NCI-H187 (cell line): ENCODE measurements at places on chromosomes 7 and 10.

GRCh38 chr10:73577788-73578187 is 13.4 kb downstream of the USP54 start:
- DNase-seq = no peak

DNA sequence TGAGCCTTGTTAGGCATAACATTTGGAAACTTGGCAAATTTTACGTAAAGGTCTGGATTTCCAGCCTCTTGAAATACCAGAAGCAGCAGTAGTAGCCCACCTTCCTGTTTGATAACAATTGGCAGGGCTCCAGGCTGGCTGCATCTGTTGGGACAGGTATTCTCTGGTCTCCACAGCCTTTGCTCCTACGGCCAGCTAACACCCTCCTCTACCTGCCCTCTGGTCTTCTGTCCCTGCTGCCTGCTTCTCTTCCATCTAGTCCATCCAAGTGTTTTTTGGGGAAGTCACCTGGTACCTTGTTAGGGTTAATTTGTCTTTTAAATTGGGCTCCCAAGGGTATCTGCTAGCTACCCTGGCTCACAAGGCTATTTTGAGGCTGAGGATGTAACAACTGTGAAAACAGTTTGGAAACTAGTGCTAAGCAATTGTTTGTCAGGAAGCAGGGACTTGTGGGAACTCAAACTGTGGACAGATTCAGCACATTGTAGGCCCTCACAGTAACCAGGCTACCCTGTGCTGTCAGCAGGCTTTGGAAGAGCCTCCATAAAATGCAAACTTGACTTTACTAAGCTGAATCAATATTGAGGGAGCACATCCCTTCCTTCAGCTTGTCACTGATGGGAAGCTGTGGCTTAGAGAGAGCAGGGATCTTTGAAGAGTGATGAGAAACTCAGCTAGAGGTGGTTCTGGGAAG is 8.5 kb downstream of the RPS24 start:
- DNase-seq = no peak

DNA sequence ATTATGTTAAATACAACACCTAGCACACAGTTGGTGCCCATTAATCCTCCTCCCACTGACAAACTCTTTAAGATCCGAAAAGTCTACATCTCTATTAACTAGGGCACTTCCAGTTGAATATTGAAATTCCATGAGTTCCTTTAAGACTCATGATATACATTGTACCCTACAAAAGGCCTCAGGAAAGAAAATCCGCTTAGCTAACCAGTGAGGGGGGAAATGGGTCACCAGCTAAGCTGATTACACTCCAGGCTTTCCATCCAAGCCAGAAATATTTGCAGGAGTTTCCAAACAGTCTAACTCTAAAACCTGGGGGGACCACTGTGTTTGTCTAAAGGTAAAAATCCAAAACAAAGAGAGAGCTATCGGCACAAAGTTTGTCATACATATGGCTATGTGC is 1.3 kb upstream of the LRIT2 start:
- no peak for DNase-seq

DNA sequence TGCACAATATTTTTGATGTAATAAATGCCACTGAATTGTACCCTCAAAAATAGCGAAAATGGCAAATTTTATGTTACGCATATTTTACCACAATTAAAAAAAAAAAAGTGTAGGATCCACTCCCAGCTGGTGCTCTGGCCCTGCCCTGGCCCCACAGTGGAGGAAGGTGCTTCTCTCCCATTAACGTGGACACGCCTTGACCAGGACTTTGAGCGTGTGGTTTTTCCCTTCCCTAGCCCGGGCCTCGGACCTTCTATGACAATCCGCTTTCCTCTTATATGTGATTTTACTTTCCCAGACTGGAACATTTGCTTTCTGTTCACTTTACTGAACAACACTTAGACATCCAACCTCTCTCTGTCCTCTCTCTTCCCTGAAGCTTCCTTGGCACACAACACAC is 29.7 kb upstream of the OCM start:
- DNase-seq = no peak

DNA sequence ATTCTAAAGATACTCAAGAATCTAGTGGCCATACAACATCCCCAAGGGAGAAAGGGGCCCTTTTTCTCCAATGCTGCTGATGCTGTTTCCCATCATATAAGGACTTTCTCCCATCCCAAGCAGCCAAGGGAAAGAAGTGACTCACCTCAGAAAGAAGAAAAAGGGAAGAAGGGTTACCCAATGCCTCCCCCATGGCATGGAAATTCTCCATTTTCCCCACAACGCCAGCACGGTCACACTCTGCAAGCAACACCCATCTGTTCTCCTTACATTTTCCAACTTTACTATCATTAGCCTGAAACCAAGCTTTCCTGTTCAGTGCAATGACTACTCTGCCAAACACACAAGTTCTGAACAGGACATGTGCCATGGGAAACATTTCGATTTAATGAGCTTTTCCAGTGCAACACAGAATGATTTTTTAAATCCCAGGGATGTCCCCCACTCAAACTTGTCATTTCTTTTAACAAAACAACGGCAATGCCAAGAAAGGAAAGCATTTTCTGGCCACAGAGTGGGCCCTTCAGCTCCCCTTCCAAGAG is 67.9 kb downstream of the PTPRN2 start:
- DNase-seq = no peak

DNA sequence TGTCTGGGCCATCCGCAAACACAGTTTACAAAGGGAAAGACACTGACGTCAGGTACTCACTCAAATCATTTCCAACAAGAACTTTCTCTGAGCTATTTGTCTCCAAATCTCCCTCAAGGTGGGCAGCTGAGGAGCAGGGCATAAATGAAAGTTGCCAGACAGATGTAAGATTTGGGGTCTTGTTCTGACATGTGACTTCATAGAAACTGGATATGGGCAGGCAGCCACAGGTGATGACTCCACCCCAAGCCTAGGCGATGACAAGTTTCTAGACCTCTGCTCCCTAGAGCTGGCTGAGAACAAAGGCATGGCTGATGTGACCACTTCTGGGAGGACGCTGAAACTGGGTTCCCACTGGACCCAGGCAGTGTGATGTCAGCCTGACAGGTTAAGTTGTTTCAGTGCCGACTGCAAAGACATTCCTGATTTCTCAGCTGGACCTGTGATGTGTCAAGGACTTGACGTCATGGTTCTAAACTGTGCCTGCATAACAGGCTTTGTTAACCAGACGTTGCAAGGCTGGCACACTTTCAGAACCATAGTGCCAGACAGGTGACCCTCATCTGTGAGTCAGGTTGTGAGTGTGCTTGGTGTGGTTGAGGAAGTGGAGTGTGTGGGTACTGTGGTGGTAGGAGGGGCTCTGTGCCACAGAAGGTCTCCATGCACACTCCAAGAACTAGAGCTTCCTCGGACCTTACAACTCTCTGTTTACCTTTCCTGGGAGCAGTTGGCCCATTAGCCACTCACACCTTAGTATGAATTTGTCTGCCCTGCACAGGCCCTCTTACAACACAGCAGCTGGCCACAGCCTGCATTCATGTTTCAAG is 39.9 kb upstream of the EBF3 start:
- DNase-seq = no peak

GRCh38 chr10:93874309-93875031 is 19.3 kb upstream of the SLC35G1 start:
- no peak for DNase-seq

- DNase-seq = no peak
Measured at GRCh38 chr10:29499993-29500537, 134.7 kb downstream of the SVIL start.

- no peak for DNase-seq
Measured at GRCh38 chr7:65325793-65326432, 47.7 kb upstream of the ZNF92 start.

DNA sequence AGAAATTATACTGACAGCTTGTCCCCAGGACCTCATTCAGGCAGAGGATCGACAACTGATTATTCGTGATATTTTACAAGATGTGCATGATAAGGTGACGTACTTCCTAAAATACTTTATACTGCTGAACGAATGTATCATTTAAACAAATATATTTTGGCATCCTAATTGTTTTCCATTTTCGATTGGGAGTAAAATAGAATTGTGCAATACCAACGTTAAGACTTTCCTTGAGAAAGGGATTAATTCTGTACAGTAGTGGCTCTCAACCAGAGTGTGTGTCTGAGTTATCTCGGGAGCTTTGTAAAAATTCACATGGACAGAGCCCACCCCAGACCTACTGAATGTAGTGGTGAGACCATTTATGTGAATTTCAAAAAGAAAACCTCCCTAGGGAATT is 43.8 kb upstream of the STMP1 start:
- no peak for DNase-seq

- DNase-seq = no peak
Measured at GRCh38 chr10:86190291-86190690, 176.3 kb downstream of the GRID1 start.

- DNase-seq = no peak
Measured at GRCh38 chr10:127614484-127615017, 65.4 kb downstream of the NPS start.

DNA sequence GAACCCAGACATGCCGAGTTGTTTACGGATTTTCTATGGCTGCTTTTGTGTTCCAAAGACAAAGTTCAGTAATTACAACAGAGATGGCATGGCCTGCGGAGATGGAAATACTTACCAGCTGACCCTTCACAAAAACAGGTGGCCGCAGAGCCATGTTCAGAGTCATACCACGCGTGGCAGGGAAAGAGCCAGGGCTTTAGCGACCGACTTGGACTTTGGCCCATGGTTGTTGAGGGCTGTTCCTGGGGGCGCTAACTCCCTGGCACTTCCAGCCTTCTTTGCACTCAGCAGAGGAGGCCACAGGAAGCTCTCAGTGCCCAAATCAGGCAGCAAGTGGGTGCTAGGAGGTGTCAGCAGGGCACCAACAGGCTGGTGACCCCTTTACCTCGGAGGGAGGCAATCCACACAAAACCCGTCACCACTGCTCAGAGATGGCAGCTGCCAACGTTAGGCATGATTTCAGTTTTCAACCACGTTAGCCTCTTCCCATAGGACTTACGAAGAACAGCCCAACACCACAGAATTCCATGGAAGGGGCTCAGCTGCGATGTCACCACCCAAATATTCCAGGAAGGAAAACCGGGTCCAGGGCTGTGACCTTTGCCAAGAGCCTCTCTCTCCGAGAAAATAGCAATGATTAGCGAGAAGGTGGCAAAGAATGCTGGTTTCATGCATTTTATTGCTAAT is 21.4 kb upstream of the CNPY1 start:
- no peak for DNase-seq

DNA sequence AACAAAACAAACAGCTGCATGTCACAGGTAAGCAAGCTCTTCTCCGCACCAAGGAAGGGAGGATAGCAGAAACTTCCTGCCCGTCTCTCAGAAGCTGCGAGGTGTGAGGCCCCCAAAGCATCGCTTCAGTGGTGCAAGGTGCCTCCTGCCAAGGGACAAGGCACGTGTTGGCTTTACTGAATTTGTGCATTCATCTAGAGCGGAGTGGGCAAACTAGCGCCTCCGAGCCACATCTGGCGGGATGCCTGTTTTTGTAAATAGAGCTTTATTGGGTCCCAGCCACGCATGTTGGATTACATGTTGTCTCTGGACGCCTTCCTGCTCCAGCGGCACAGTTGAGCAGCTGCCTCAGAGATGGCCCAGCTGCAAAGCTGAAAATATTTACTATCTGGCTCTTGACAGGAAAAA is 27.7 kb downstream of the PHYH start:
- no peak for DNase-seq

DNA sequence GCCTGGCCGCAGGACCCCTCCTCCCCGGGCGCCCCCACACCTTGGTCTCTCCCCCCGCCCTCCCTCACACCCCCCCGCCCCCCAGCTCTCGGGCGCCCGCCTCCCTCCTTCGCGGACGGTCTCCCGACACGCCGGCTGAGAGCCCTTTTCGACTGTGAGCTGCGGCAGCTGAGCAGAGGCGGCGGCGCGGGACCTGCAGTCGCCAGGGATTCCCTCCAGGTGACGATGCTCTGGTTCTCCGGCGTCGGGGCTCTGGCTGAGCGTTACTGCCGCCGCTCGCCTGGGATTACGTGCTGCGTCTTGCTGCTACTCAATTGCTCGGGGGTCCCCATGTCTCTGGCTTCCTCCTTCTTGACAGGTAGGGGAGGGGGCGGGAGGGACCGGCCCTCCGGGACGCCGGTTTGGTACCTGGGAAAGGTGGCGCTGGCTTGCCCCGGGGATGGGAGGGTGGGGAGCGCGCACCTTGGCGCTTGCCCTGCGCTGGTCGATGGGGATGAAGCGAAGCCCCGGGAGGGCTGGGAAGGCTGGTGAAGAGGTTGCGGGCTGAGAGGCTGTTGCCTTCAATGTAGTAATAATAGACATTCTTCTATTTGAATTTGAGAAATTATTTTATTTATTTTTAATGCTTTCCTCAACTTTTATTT is at the start of gene BMPER:
BMPER (plus strand) TSS at position 151 of the 644 bp plus-strand sequence; CDS start at position 226, 75 bp downstream.
- no peak for DNase-seq

DNA sequence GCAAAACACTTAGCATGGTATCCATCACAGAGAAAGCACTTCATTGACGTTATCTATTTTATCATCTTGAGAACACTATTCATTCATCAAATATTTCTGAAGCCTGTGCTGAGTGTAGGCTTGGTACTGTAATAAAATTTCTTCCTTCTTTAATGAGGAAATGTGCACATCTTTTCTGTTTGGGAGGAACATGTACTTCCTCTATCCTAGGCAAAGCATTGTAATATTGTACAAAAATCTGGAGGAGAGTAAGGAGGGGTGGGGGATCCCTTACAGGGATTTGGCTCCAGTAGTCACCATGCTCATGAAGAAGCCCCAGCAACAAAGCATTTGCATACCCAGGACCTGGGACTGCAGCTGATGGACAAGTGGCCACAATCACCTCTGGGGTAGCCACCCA is 39.9 kb upstream of the SORCS3 start:
- DNase-seq = no peak

- no peak for DNase-seq
Measured at GRCh38 chr10:102220612-102221011, 5.5 kb upstream of the ELOVL3 start.

DNA sequence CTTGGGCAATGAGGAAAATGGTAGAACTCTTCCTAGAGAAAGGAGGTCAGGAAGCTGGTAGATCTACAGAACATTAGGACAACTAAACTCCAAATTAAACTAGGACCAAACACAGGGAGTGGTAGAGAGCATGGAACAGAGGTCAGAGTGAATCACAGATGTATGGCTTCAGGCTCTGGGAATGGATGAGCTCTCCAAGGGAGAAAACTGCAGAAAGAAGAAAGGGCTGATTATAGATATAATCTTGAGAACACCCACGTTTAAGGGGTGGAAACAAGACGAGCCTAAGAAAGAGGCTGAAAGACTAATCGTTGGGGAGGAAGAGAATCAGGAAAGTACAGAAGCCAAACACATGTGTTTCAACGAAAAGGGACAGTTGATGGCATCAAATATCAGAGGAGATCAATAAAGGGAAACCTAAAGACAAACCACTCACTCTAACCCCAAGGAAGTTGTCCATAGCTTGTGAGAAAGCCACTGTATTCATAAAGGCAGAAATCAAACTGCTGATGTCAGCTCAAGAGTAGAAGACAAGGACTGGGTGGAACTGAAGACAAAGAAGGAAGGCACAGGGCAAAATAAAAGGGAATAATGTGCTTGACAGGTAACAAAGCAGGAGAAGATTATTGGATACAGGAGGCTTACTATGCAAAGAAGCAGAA is 41.4 kb downstream of the NUDCD3 start:
- DNase-seq = no peak
